ENCODE measurements at places on chromosomes 4 and X.

GRCh38 chrX:40552768-40553167, 28.0 kb upstream of the ATP6AP2 start:
- no peak for DNase-seq

DNA sequence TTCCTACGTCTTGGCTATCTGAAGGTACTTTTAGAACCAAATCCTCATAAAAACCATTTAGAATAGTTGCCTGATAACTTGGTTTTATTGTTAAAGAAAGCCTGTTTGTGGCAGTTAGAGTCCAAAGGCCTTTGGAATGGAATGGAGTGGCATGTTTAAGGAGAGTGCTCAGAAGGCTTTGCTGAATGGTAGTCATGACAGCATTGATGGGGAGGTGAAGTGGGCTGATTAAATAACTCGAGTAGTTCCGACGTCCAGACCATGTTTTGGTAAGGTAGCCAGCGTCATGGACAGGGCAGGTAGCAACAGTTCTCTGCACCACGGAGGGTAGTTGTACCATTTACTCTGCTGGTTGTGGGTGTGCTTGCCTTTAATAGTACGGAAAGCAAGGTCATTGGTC, 86.3 kb upstream of the CLDN34 start:
- no peak for DNase-seq

GRCh38 chrX:16304751-16305150, 137.5 kb downstream of the MAGEB17 start:
- DNase-seq: no peak

DNA sequence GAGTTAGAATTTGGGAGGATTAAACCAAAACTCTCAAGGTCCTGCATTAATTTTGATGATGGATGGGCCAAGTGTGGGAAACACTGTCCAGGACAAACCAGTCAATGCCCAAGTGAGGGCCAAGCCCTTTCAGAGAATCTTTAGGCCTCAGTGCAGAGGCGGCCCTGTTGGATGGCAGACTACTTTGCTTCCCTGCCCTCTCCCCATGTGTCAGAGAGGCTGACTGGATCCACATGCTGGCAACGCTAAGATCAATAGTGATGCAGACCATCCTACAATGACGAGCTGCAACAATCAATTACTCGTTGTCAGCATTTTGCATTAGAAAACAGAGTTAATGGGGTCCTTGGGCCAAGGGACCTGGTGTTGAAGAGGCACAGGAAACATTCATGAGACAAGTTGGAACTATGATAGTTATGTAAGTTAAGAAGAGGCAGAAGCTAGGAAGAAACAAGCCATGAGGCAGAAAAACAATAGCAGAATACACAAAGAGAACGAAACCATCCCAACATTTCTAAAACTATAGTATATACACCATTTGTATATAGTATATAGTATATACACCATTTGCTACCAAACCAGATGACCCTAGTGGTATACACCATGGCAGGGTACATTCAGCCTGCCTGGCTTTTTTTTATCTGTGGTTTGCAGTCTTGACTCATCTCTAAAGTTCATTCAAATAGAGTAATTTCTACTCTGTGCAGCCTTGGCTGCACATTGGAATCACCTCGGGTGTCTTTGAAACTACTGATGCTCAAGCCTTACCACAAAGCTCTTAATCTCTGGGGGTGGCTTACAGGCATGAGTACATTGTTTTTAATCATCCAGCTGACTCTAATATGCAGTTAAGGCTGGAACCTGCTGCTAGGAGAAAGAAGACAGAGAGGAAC, 147.7 kb upstream of the GYPA start:
- no peak for DNase-seq

GRCh38 chrX:132662844-132663243, 174.0 kb upstream of the MBNL3 start:
- DNase-seq: no peak

- peak; percentile 18 for DNase-seq
These were observed 128.1 kb downstream of the LAS1L start for GRCh38 chrX:65406532-65406931.

GRCh38 chr4:147617841-147618691, 869 bp downstream of the TMEM184C start:
- DNase-seq: no peak

DNA sequence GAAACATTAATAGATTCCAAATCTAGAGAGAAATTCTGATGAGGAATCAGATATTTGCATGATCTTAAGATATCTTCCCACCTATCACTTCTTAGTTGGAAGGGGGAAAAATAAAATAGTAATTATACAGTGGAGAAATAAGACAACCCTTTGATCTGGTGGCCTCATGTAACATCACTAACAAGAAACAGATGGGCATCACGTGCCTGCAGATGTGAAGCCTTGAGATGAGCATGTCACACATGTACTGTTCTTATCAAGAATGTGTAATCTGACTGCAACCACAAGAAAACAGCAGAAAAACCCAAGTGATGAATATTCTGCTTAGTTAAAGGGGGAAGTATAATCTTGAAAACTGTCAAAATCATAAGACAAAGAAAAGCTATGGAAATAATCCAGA, 31.4 kb upstream of the NKX6-1 start:
- no peak for DNase-seq

DNA sequence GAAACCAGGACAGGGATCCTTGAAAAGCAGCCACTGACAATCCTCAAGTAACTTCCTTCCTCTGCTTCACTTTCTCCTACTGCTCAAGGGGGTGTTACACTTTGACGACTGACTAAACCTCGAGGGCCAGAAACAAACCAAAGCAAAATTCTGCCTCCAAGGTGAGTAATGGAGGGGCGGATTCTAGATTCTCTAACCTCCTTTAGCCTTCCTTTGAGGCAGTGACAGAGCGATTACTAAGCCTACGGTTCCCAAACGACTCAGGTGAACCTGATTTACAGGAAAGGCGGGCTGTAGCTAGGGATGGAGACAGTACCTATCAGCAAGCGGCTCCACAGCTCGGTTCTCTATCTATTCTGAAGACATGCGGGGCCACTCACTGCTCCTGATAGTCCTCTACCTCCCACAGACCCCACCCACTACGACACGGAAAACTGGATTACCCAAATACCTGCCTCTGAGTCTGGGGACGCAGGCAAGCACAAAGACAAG, 487 bp downstream of the TBCK start:
- no peak for DNase-seq

DNA sequence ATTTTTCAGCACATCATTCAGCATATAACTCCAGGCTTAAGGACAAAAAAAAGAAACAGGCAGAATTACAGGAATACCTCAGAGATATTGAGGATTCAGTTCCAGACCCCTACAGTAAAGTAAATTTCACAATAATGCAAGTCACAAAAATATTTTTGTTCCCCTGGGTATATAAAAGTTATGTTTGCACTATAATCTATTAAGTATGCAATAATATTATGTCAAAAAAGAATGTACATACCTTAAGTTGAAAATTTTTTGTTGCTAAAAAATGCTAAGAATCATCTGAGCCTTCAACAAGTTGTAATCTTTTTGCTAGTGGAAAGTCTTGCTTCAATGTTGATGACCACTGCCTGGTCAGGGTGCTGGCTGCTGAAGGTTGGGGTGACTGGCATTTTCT, 2532.5 kb downstream of the ARAP2 start:
- no peak for DNase-seq

GRCh38 chr4:171221181-171221580, 592.0 kb upstream of the GALNTL6 start:
- no peak for DNase-seq

DNA sequence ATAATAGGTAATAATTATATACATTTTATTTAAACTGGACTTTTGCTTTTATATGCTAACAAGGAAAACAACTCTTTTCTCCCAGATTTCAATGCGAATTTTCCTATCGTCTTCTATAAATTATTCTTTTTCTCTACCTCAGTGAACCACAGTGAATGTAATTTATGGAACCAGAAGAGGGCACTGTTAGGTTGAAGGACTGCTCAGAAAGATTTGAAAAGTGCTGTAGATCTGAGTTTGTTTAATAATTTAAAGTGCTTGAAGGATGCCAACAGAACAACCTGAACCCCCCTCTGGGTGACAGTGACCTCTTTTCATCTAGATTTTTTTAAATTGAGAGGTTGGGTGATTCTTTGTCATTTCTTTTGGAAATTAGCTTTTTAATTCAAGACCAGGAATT, 54.9 kb downstream of the PHOX2B start:
- DNase-seq: no peak

DNA sequence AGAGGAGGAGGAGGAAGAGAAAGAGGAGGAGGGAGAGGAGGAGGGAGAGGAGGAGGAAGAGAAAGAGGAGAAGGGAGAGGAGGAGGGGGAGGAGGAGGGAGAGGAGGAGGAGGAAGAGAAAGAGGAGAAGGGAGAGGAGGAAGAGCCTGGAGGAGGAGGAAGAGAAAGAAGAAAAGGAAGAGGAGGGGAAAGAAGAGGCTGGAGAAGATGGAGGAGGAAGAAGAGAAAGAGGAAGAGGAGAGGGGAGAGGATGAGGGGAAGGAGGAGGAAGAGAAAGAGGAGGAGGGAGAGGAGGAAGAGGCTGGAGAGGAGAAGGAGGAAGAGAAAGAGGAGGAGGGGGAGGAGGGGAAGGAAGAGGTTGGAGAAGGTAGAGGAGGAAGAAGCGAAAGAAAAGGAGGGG, 46.0 kb upstream of the SHOX start:
- no peak for DNase-seq

DNA sequence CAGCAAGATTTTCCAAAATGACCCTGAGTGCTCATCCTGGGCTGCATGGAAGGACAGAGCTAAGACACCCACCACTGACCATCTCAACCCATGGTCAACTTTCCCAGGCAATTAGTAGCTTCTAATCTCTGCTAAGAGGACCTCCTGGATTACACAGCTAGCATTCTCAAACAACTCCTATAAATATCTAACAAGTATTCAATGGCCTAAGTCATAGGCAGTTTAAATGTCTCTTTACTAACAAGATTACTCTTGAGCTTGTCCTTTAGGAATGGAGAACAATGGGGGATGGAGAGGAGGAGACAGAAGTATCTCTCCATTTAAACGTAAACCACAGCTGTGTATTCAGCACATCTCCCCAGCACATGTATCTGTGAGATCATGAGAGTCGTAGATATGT, 118.1 kb downstream of the WDFY3 start:
- no peak for DNase-seq

DNA sequence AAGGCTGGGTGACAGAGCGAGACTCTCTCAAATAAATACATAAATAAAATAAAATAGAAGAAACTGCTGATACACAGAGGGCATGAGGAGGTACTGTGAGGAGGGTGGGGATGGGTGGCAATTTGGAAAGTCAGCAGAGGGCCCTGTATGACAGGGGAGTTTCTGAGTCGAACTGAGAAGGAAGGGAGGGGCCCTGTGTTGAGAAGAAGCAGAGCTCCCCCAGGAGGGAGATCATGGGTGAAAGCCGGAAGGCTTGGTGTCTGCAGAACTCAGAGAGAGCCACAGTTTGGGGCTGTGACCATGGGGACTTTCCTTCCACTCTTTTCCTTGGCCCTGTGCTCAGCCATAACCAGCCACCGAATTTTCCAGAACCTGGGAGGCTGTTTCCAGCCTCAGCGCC, 24.8 kb upstream of the AFAP1 start:
- DNase-seq: no peak

- DNase-seq: no peak
These were observed 915.5 kb upstream of the EPHA5 start for GRCh38 chr4:66585767-66586166.

DNA sequence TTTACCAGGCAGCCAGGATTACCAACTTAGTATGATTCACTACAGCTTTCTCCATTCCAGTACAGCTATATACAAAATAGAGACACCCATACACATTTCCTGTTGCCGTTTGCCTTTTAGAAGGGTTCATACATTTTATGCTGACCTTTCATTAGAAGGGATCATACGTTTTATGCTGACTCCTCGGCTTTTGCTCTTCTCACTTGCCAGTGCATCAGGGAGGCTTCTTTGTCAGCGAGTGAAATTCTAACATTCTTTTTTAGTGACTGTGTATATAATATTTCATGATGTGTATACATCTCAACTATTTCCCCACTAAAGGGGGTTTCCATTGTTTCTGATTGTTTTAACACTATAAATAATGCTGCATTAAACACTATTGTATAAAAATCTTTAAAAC, 552.6 kb downstream of the TRIML1 start:
- no peak for DNase-seq

DNA sequence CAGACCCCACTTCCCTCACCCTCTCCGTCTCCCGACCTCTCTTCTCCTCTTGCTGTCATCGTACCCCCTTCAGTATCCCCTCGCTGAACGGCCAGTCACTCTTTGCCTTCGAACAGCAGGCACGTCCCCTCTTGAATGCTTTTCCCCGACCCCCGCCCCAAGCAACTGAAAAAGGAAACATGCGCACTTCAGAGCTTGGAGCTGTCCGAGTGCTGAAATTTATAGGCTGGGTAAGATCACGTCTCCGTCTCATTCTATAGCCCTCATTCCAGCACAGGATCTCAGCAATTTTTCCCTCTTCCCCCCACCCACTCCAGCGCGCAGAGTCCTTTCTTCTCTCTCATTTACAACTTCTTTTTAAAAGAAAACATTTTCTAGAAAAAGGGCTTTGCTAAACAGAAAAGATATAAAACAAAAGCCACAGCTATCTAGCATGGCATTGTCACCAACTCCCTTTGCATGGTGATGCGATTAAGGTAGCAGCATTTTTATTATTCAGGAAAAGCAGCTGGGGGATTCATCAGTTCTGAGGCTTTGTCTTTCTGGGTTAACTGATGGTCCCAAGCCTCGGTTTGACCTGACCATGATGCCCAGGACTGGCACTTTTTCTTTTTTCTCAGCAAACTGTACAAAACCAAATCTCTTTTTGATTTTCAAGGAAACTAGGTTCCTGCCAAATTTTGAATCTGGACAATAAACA, at the start of gene GLRA2:
TSS of gene GLRA2 (plus strand) at position 247 of the 700 bp plus-strand sequence. CDS start 522 bp downstream, outside the sequence.
- no peak for DNase-seq

DNA sequence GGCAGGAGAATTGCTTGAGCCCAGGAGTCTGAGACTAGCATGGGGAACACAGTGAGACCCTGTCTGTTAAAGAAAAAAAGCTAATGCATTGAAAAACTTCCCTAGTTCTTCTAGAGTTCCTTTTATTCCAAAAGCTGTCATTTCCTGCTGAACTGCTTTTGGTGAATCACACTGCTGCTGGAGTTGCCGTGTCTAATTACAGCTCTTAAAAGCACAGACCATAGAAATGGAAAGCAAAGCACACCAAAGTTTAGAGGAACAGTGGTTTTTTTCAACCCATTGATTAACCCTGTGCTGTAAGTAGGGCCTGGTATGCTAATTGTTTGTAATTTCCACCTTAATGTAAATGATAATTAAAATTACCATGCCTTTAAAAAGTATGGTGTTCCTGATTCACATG, 52.4 kb downstream of the SEPTIN11 start:
- DNase-seq: no peak

- DNase-seq: no peak
These were observed 12.1 kb upstream of the PDLIM5 start for GRCh38 chr4:94439606-94440005.

DNA sequence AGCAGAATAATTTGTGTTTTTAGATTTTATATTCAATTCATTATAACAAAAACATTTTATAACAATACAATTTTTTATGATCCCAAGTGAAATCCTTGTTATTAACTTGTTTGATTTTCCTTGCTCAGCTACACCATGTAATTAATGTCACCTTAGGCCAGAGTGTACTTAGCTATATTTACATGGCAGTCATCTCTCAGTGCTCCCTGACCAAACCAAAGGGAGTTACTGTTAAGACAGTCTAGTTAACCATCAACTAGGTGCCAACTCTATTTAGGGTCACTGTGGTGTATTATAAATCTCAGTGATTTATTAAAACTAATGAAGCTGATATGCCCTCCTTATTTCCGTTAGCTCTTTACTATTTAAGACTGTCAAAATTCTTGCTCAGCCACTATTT, 44.4 kb downstream of the CCDC158 start:
- DNase-seq: no peak

Data from stimulated activated CD4-positive, alpha-beta T cell treated with anti-CD3 and anti-CD28 coated beads, Interleukin-4, amount 100 ng/mL, for 1 hour (primary cell).